Stimulated activated CD4-positive, alpha-beta T cell treated with anti-CD3 and anti-CD28 coated beads, Interleukin-12 subunit alpha, Interleukin-12 subunit beta, amount 100 ng/mL, for 48 hours (primary cell): ENCODE measurements at places on chromosomes 6 and 20.

- DNase-seq = no peak
Measured at GRCh38 chr20:49268600-49269365, 9.1 kb downstream of the ZNFX1 start.

GRCh38 chr6:45450831-45451230 lies 73.1 kb upstream of the SUPT3H start:
- no peak for DNase-seq

DNA sequence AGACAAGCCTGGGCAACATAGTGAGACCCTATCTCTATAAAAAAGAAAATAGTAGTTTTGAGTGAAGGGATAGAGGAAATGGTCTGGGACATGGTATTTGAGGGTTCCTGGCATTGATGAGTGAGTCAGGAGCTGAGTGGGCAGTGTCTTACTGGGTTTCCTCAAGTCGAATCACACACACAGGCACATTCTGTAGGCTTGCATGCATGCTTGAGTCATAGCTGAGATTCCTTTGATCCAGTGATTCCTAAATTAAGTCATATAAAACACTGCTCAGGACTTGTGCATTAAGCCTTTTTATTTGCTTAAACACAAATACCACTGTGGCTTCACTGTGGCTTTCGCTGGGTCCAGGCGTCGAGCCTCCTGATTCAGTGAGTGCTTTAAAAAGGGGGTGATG lies 71.8 kb upstream of the TMEM181 start:
- DNase-seq = no peak

GRCh38 chr6:53461696-53462095 lies 83.2 kb downstream of the GCLC start:
- DNase-seq = no peak

DNA sequence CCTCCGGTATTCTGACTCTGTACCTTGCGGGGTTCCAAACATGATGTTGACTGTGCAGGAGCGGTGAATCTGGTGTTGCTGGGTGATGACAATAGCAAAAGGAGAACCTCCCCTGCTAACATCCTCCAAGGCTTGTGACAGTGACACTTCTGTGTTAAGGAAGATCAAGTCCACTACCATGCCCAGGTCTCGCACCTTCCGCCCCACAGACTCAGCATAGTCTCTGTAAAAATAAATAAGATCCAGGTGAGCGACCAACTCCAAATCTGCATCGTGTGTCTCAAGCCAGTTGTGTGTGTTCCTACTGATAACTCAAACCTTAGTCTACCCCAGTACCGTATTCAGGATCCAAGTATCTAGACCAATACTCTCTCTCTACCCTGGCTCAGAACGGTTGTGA lies 24.8 kb downstream of the NCOA5 start:
- no peak for DNase-seq

DNA sequence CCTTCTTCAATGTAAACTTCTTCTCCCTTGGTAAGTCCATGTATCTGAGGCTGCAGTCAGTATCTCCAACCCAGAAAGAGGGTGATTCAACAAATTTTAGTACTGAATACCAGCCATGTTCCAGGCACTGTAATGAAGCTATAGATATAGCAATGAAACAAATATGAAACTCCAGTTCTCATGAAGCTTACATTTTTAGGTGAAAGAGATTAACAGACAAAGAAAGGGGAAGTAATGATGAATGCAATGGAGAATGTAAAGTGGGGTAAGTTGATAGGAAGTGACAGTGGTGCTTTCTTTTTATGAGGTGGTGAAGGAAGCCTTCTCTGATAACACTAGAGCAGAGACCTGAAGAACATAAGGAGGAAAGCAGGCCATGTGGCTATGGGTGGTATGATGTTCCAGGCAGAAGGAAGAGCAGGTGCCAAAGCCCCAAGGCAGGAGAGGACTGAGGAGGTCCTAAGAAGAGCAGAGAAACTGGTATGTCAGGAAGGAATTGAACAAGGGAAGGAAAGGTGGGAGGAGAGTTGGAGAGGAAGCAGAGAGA lies 143.6 kb downstream of the TFAP2B start:
- no peak for DNase-seq

DNA sequence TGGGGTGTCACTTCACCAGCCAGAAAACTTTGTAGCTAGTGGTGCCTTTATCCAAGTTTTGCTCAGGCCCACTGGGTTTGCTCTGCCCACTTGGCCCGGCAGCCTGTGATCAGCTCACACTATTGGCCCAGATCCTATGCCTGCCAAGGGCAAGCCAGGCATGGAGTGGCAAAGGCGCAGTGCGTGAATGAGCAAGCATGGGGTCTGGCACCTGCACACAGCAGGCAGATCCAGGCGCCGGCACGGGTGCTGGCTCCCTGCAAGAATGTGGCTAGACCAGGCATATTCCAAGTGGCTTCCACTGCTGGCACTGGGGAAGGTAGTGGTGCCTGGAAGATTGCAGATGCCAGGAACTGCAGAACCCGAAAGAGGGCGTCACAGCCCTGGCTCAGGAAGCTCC lies 346.9 kb downstream of the LMBRD1 start:
- DNase-seq = no peak

- no peak for DNase-seq
Measured at GRCh38 chr20:53021934-53022333, 49.8 kb downstream of the TSHZ2 start.

DNA sequence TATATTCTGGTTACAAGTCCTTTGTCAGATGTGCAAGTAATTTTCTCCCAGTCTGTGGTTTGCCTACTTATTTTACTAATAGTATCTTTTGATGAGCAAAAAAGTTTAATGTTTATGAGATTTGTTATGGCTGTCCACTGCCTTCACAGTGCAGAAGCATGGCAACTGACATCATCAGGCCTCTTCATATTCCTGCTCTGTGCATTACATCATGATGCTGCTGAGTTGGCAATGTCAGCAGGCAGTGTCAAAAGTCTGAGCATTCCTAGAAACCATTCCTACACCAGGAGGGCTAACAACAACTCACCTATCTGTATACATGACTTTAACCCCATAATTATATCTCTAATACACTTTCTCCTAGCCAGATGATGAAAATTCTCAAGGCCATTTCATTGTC lies 10.8 kb upstream of the OR2B2 start:
- no peak for DNase-seq

- no peak for DNase-seq
Measured at GRCh38 chr6:104519566-104519965, 340.2 kb downstream of the HACE1 start.

DNA sequence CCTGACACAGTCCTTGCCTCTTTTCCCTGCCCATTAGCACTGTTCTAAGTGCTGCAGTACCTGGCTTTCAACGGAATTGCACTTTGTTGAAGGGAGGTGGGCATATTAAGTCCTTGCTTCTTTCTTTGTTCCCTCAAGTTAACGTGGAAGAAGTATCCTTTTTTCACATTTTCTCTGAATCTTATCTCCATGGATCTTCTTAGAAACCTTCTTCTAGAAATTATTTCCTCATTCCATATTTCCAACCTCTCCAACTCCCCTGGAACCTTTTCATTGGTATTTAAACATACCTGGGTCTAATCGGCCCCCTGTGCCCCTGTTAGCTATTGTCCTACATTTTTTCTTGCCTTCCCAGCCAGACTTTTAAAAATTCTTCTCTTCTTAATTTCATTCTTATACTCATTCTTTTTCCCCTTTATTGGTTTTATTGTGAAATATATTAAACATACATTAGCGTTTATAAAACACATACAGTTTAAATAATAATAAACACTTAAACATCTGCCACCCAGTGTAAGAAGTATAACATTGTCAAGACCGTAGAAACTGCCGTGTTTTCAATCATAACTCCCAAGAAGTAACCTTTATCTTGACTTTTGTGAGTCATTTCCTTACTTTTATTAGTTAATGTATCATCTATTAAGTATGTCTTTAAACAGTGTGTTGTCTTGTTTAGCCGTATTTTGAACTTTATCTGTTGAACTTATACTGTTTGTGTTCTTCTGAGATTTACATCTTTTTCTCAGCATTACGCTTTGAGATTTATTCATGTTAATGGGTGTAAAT lies 118.2 kb downstream of the CDKAL1 start:
- DNase-seq = no peak

DNA sequence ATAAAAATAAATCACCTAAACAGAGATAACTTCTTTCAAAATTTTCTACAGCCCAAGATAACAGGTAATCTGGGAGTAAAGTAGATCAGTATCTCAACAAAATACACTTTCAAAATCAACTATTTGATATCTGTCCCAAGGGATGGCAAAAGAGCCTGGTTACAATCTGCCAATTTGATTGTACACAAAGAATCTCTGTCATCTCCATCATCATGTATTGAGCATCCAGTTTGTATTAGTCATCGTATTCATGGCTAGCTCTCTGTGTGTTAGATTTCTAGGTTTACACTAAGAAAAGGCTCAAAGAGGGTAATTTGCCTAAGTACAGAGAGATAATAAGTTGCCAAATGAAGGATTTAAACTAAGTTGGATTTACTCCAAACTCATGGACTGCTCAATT lies 329.0 kb upstream of the NRSN1 start:
- DNase-seq = no peak

DNA sequence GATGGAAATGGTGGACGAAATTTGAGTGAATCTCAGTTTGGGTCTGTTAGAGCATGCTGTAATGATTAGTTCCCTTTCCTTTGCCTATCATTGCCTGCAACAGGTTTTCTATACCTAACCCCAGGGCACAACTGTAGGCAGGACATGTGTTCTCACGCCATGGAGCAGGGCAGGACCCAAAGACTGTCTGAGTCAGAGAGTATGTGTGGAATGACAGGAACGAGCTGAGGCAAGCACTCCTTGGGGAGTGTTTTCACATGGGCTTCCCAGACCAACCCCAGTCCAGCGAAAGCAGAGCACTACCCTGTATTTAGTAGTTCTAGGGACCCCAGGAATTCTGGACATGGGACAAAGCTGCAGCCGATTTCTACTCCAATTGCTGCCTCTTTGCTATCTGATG lies 234.2 kb downstream of the HACE1 start:
- DNase-seq = no peak

DNA sequence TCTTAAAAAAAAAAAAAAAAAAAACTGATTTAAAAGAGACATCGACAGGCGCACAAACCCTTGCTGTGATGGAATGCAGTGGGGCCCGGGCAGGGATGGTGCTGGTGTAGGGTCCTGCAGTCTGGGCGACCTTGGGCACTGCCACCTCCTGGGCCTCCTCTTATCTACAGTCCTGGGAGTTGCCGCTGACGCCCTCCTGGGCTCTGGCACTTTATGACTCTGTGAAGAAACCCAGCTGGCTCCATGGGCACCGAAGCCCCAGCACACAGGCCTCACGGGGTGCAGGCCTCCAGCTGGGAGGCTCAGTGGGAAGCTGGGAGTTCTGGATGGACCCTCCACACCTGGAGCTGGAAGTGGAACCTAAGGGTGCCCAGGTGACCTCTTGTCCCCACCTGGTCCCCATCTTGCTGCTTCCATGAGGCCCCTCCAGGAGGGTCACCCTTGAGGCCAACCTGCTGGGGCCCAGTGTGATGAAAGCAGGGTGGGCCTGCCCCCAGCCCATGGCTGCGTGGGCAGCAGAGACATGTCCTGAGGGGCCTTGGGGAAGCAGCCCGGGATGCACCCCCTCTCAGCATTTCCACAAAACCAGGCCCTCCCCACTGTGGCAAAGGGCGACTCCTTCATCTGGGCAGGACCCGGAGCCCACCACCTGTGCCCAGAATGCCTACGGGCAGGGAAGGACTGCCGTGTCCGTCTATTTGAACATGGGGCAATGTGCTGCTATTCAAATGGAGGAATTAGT lies 104.9 kb downstream of the ASXL1 start:
- DNase-seq = no peak

- DNase-seq = no peak
Measured at GRCh38 chr6:75424618-75425548, 68.7 kb downstream of the FILIP1 start.

DNA sequence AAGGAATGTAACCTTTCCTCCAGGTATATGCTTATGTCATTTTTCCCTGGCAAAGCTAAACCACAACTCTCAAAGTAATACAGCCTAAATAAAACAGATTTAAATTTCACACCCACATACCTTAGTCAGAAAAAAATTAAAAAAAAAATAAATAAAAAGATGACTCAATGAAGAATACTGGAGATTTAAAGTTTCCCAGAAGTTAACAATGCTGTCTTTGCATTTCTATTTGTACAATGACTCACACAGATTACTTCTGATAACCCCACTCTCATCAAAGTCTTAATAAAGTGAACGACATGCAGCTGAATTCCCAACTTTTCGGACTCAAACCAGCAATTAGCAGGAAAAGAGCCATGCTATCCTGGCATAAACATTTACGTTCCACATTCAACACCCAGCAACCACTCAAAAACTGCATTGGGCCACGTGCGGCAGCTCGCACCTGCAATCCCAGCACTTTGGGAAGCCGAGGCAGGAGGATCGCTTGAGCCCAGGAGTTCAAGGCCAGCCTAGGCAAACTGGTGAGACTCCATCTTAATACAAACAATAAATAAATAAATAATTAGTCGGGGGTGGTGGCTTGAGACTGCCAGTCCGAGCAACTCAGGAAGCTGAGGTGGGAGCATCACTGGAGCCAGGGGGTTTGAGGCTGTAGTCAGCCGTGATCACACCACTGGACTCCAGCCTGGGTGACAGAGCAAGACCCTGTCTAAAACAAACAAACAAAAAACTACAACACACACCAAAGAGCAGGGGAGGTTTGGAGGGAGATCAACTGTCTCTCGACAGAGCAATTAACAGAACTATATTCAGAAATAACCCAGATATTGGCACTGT lies 130.5 kb downstream of the WDR27 start:
- no peak for DNase-seq

GRCh38 chr6:35071347-35071994 lies 69.7 kb downstream of the TCP11 start:
- no peak for DNase-seq
